Coronary artery (tissue), 2 donors: ENCODE measurements at places on chromosomes 6 and 20.
A peak's percentile ranks its signal among the peaks of the same experiment; 100 is the strongest.

GRCh38 chr6:16766836-16767745 lies 5.8 kb upstream of the ATXN1 start:
- no peak for DNase-seq

- DNase-seq, result no peak
Measured at GRCh38 chr6:91874971-91875370, 1288.1 kb upstream of the MAP3K7 start.

- DNase-seq, result no peak
Measured at GRCh38 chr6:91042656-91043055, 455.8 kb upstream of the MAP3K7 start.

GRCh38 chr20:62700261-62700930 lies 8.2 kb upstream of the NTSR1 start:
- DNase-seq, result no peak

DNA sequence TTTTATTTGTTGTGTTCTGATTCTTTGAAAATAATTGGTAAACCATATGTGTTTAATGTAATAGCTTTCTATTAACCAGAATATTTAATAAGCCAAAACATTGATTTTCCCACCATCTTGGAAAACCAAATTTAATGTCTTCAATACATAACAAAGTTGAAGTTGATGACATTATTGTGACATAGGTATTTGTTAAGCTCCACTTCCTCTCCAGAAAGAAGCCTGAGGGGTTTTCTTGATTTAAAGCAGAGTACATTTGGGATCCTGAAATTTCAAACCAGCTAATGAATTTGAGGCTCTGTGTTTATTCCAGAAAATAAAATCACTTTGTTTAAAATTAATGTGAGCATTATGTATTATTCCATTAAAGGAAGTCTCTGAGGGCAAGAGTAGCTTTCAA lies 106.3 kb downstream of the PERP start:
- no peak for DNase-seq

- no peak for DNase-seq
Measured at GRCh38 chr6:15501826-15502445, 160.9 kb downstream of the DTNBP1 start.

- no peak for DNase-seq
Measured at GRCh38 chr6:113629256-113629655, 227.9 kb upstream of the MARCKS start.

DNA sequence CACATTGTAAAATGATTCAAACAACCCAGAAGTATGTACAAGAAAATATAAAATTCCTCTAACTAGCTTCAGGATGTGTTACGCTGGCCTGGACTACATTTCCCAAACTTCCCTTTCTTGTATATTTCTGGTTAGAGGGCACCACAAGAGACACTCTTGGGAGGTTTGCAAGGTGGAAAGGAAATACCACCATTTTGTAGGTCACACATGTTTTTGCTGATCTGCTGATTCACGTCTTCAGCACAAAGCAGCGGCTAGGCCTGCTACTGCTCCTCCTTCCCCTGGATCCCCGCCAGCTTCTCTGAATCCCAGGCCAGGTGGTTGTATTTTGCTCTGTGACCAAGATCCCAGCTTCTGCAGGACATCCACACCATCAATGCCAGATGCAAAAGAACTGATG lies 104.2 kb downstream of the AGPAT4 start:
- DNase-seq, result no peak

- no peak for DNase-seq
Measured at GRCh38 chr6:150238846-150239407, 96.1 kb downstream of the PPP1R14C start.

GRCh38 chr6:45838451-45838850 lies 177.2 kb downstream of the CLIC5 start:
- DNase-seq, result no peak

DNA sequence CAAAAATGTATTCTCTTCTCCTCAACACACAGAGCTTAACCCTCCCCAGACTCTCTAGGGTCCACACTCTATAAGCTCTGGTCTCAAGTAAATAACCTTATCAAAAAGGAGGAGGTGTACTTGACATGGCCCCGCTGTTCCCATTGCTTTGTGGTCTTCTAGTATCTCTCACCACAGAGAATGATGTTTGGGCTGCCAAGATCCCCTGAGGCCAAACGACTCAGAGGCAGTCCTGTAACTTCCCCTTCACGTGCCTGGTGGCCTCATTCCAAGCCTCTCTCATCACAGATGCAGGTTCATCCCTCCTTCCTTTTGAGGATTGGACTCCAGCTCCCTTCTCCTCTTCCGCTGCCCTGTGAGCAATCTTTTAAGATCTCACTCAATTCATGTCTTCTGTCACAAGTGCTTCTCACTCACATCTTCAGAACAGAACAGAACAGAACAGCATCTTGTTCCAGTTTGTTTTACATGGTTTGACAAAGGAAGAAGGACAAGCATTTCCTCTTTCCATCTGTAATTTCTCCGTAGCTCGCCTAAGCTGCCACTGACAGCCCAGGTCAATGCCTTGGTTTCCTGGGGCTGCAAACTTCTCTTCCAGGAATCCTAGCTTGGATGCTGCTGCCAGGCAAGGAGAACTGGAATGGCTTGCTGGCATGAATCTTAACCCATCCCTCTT lies 541.5 kb downstream of the CD83 start:
- DNase-seq, result no peak

- no peak for DNase-seq
Measured at GRCh38 chr20:41232973-41233926, 84.3 kb downstream of the ZHX3 start.

- no peak for DNase-seq
Measured at GRCh38 chr20:45937765-45938164, 3.3 kb downstream of the PCIF1 start.

GRCh38 chr6:72622094-72622940 lies 453 bp downstream of the KCNQ5 start:
- peak; percentile 73 for DNase-seq

- DNase-seq, result no peak
Measured at GRCh38 chr6:40477246-40478126, 109.7 kb downstream of the LRFN2 start.

GRCh38 chr20:53413186-53413631 lies 180.4 kb downstream of the ZNF217 start:
- no peak for DNase-seq

GRCh38 chr6:2111162-2111677 lies 134.2 kb downstream of the GMDS start:
- no peak for DNase-seq

- DNase-seq, result no peak
Measured at GRCh38 chr20:537983-538382, 5.6 kb downstream of the CSNK2A1 start.

DNA sequence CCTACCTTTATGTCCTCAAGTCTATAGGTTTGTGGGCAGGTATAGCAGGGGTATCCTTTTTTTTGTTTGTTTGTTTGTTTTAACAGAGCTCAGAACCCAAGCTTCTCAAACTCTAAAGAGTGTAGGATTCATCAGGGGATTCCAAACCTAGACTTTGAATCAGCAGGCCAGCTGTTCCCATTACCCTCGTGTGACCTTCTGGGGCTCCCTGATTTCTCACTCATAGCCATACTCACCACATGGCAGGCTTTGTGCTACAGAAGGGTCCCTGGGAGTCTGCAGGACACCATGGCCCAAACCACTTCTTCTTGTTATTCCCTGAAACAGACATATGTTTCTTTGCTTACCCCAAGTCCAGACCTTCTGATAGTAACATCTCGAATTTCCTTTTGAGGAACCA lies 350.8 kb upstream of the TSHZ2 start:
- no peak for DNase-seq

- no peak for DNase-seq
Measured at GRCh38 chr6:45677381-45678284, 299.9 kb upstream of the SUPT3H start.

GRCh38 chr6:53673162-53673727 lies 7.7 kb upstream of the KLHL31 start:
- no peak for DNase-seq

GRCh38 chr20:14488212-14488611 lies 150.8 kb upstream of the FLRT3 start:
- DNase-seq, result no peak

DNA sequence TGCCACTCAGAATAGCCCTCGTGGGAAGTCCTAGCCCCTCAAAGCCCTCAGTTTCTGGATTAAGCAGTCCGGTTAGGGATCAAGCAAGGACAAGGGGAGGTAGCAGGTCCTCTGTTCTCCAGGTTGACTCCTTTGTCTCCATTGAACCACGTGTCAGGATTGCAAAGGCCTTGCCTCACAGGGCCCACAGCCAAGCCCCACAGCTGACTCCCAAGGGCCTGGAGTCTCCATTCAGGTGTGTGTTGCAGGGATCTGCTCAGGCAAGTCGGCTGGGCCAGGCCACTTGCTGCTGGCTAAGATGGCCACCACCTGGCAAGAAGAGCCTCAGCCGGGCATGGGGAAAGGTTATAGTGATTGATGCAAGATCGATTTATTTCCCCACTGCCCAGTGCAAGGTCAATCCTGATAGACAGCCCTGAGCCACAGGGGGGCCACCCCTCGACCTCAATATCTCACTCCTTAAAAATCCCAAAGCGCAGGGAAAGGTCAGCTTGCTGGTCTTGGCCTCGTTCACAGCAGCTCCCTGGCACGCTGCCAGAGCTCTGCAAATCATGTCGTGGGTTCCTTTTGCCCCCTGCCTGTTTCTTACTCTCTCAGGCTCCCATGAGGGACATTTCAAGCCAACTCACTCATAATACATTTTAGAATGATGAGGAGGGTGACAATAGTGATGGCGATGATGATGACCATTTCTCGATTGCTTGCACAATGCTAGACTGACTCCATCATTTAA lies 75.9 kb downstream of the EDN3 start:
- DNase-seq, result no peak

- DNase-seq, result no peak
Measured at GRCh38 chr6:140774080-140774505, 1358.6 kb upstream of the GJE1 start.
